ENCODE measurements at places on chromosomes 7 and 10.

- no peak for DNase-seq
Observed at GRCh38 chr7:158401295-158401694, 186.3 kb downstream of the PTPRN2 start.

DNA sequence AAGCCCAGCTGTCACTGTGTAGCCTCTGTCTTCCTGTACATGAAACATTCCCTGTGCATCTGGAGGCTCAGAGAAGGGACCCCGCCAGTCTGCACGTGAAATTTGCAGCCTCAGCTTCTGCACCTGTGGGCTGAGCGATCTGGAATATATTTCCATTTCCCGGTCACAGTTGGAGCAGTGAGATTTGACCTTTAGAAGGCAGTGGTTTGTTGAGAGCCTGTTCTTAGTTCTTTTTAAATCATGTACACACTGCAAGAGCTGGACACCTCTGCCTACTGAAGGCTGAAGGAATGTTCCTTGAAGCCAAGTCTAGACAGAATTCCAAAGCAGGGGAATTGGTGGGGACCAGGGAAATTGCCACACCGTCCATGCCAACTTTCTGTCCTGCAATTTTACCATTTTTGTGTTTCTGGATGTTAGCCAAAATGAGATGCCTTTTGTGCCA lies 706.6 kb downstream of the INHBA start:
- DNase-seq: no peak

DNA sequence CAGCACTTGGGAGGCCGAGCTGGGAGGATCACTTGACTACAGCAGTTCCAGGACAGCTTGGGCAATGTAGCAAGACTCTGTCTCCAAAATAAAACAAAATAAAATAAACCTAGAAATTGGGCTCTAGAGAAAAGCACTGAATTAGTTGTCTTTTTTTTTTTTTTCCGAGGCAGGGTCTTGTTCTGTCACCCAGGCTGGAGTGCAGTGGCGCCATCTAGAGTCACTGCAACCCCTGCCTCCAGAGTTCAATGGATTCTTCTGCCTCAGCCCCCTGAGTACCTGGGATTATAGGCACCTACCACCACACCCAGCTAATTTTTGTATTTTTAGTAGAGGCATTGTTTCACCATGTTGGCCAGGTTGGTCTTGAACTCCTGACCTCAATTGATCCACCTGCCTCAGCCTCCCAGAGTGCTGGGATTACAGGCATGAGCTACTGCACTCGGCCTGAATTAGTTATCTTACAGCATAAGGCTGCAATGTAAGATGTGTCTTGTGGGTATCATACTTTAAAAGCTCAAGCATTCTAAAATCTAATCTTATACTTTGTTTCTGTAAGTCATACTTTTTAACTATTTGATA lies 12.8 kb downstream of the MEIG1 start:
- DNase-seq: peak; percentile 62

GRCh38 chr7:2029211-2029905 lies 203.4 kb downstream of the MAD1L1 start:
- DNase-seq: no peak

GRCh38 chr10:97307441-97307840 lies 11.6 kb upstream of the FRAT1 start:
- no peak for DNase-seq

DNA sequence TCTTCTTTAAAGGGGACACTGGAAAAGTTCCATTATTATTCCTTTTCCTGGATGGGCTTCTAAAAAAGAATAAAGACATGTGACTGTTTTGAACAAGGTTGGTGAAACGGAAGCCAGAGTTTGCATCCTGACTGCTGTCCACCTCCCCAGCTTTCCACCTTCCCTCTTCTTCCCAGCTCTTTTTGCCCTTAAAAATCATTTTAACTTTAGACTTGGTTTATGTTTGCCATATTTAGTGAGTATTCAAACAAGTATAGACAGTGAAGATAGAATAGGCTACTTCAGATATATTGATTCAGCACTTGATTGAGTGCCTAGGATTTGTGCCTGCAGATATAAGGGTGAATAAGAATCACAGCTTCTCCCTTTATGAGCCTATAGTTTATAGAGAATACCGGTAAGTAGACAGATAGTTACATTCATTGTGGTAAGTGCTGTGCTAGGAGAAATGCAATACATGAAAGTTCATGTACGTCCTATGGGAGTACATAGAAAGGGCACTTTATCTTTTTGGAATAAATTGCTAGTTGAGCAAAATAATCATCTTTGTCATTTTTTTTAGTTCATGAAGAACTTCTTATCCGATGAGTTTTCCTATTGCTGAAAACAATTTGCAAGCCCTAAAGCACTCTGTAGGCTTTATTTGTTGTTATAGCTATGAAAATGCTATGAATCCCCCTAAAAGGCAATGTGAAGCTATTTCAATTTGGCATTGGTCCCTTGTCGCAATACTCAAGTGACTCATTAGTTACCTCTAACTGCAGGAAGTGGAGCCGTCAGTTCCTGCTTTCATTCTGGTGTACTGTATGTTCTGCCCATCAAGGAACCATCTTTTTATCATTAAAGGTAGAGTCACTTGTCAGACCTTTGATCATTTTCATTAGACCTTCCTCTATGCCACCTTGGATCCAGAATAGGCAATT lies 57.2 kb upstream of the STRIP2 start:
- peak; percentile 3 for DNase-seq

- DNase-seq: no peak
Observed at GRCh38 chr7:107345898-107346297, 124.0 kb upstream of the GPR22 start.

GRCh38 chr10:131076356-131076755 lies 235.2 kb downstream of the TCERG1L start:
- DNase-seq: no peak

DNA sequence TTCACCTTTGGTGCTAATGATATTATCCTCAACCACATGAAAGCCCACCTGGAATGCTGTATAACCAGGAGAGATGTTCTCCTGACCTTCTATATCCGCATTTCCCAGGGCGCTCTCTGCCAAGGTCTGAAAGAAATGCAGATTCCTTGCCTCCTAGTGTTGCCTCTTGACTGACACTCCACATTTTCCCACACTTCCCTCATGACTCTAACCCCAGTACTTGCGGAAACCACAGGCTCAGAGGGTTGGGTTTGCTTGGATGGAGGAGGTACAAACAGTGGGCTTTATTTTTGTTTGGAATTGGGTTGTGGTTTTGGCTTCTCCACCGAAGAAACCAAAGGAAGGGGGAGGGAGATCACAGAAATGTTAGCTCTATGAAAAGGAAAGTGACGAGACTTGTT lies 222.9 kb upstream of the CELF2 start:
- no peak for DNase-seq

- peak; percentile 68 for DNase-seq
Observed at GRCh38 chr7:50304129-50304910, at the start of gene IKZF1. Gene IKZF1 (plus strand): TSS chr7:50304716. CDS start chr7:50319062, 14,346 bp downstream.

- DNase-seq: no peak
Observed at GRCh38 chr10:28738200-28738599, 60.9 kb downstream of the BAMBI start.

DNA sequence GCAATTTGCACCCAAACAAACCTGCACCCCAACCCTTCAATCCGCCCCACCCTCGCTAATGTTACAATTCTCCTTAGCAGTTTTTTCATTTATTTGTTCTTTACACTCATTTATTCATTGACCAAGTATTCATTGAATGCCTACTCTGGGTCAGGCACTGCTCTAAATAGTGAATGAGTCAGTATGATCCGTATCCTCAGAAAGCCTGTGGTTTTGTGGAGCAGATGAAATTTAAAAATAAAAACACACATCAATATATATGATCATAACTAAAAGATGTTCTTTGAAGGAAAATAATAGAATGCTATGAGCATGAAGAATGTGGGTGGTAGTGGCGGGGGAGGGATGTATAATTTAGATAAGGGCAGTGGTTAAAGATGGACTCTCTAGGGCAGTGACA lies 13.3 kb downstream of the IFIT5 start:
- no peak for DNase-seq

DNA sequence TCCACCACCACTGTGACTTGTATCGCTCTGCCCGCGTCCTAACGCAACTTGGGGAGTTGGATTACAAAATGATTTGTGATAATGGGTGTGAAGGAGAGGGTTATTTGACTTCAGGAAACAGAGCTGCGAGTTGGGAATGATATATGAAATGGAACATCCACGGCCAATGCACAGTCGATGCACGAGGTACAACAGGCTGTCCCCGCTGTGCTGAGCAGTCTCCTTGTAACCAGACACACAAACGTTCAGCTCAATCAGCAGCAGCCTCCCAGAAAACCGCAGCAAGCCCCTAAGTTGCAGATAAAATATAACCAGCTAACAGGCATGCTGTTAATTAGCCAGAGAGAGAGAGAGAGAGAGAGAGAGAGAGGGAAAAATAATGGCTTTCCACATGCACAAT lies 332.7 kb upstream of the MGMT start:
- DNase-seq: no peak

DNA sequence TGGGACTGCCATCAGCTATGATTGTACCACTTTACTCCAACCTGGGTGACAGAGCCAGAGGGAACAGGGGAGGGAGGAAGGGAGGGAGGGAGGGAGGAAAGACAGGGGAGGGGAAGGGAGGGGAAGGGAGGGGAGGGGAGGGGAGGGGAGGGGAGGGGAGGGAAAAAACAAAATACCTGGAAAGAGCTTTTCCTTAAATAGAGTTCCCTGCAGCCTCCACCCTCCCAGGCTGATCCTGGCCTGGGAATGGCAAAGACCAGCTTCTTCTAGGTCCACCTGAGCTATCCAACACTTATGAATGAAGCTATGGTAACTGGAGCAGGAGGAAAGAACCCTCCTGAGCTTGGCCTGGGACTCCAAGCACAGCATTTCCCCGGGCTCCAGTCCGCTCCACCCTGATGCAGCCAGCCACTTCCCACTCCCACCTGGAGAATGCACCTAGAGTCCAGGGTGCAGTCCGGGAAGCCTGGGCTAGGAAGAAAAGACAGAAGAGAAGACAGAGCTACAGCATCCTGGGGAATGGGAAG lies 66.1 kb downstream of the GRID1 start:
- no peak for DNase-seq

- DNase-seq: no peak
Observed at GRCh38 chr10:78982726-78983125, 86.0 kb upstream of the ZMIZ1 start.

GRCh38 chr10:129063212-129063611 lies 403.8 kb upstream of the MGMT start:
- no peak for DNase-seq

DNA sequence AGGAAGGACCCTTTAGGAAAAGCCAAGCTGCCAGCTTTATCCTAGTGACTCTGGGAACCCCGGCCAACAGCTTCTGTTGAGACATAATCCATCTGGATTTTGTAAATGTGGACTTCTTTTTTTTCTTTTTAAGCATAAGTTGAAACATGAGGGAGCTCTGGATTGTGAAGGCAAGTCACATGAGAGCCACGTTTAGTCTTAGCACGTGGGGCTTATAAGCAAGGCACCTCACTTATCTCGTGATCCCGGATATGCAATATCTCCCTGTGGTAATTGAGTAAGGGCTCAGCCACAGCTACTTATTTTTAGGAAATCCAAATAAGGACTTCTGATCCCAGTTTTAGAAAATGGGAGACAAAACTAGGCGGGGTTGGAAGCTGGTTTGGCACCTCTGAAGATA lies 111.2 kb upstream of the PTN start:
- no peak for DNase-seq

DNA sequence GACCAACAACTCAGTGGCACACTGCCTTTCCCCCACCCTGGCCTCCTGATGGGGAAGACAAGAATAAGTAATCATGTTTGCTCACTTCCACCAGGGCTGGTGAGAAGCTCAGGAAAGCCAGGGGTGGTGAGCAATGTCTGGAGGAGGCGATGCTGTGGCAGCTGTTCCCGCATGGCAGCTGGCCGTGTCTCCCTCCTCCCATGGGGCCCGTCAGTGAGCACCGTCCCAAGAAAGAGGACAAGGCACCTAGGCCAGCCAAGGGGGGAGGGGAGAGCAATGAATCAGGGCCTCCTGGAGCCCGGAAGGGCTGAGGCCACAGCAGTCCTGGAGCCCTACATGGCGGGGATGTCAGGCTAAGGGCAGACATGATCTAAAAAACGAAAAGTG lies 69.2 kb upstream of the INSIG1 start:
- DNase-seq: no peak

DNA sequence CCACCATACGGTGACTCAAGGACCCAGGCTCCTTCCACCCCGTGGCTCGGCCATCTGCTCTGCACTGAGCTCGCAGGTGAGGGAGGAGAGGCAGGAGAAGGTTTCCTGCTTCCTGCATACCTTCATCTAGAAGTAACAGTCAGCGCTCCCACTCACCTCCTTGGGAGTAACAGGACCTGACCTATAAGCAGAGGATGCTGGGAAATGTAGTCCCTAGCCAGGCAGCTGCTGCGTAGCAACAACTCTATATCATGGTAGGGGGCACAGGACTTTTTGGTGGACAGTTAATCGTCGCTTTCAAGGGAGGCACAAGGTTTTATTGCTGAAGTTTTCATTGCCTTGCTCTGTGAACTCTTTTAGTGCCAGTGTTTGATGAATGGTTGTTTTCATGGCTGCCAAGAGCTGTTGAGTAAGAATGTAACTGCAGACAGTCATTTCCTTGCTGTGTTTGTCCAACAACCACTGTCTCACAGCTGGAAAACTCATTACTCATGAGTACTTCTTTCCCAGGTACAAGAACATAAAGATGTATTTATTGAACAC lies 10.2 kb upstream of the ZFYVE27 start:
- no peak for DNase-seq

DNA sequence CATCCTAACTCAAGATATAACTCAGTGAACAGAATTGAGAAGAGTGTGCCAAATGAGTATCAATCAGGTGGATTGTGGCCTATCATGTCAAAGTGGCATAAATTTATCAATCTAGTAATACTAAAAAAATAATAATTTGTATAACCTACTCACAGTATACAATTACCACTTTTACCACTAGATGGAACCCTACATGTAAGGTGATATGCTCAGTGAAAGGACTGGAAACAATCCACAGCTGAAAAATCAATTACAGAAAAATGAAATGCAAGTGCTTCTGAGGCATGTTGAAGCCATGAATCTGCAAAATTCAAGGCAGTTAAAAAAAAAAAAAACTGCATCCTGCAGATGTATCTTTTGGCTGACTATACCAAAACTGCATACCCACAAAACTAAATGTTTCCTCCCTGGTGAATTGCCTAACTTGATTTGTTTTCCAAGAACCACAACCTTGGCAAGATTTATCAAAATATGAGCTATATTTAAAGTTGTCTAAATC lies 13.9 kb downstream of the ARHGAP19 start:
- DNase-seq: peak; percentile 55

- no peak for DNase-seq
Observed at GRCh38 chr7:122913608-122914007, 27.3 kb upstream of the CADPS2 start.

GRCh38 chr7:42232275-42232674 lies 4.7 kb downstream of the GLI3 start:
- DNase-seq: no peak

GRCh38 chr7:138749960-138750359 lies 47.8 kb upstream of the TMEM213 start:
- DNase-seq: no peak

- no peak for DNase-seq
Observed at GRCh38 chr10:112842832-112843360, 107.2 kb upstream of the TCF7L2 start.

DNA sequence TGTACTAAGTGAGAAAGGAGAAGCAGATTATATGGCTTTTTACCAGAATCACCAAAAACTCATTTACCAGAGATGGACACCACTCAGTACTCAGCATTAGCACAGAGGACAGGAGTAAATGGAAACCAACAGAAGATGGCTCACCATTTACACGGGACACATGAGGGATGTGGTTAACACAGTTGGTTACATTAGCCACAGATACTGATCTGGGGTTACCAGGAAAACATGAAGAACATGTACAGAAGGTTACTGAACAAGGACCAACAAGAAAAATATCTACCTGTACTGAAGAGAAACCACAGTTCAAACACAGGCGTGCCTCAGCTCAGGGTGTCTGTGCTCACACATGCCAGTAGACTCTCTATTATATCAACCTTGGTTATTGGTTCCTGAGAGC lies 1285.8 kb upstream of the SORCS1 start:
- DNase-seq: no peak
